Activated T-cell treated with anti-CD3 and anti-CD28 coated beads for 1 hour (primary cell): ENCODE measurements at places on chromosomes 2 and 18.

- no peak for DNase-seq
Measured at GRCh38 chr2:156867201-156867600, 390.3 kb upstream of the GALNT5 start.

DNA sequence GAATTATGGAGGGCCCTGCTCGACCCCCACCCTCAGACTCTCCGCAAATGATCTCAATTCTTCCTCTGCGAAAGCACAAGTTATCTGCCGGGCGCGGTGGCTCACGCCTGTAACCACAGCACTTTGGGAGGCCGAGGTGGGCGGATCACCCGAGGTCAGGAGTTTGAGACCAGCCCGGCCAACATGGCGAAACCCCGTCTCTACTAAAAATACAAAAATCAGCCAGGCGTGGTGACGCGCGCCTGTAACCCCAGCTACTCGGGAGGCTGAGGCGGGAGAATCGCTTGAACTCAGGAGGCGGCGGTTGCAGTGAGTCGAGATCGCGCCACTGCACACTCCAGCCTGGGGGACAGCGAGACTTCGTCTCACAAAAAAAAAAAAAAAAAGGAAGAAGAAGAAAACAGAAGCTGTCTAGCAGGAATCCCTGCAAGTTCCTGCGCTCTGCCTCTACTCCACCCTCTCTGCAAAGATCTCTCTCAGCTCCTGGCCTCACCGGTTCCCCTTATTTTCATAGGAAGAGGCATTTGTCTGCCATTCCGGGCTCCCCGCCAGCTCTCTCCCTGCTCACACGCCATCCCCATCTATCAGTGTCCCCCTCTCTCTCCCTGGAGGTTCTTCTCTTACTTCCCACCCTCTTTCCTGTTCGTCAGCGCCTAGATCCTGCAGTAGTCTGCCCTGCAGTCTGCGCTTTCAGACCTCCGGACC, 13.5 kb upstream of the COLEC12 start:
- no peak for DNase-seq

DNA sequence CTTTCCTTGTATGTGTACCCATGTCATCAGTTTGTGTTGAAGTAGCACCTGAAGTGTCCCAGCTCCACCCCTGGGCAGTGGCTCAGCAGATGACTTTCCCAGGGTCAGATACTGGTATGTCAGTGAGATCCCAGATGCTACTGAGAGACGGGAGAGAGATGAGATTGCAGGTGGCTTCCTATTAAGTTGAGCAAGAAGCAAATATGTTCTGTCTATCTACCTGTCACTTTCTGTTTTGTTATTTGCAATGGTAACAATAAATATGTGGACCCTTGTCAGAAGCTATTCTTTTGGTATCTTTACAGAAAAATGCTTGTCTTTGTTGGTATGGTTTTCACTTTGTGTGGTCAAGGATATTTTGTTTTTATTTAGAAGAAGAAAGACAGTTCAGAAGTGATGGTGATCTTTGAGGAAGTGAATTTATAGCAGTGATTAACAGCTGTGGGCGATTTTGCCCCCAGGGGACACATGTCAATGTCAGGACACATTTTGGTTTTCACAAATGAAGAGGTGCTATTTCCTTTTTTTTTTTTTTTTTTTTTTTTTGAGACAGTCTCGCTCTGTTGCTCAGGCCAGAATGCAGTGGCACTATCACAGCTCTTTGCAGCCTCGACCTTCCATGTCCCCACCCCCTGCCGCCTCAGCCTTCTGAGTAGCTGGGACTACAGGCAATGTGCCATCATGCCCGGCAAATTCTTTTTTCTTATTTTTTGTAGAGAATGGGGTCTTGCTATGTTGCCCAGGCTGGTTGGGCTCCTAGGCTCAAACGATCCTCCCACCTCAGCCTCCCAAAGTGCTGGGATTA, 21.4 kb downstream of the MGAT5 start:
- DNase-seq, result no peak

- DNase-seq, result no peak
Measured at GRCh38 chr2:7405861-7406715, 488.9 kb downstream of the RNF144A start.

GRCh38 chr2:238151205-238151604, 7.6 kb upstream of the ERFE start:
- no peak for DNase-seq

- no peak for DNase-seq
Measured at GRCh38 chr2:70199320-70199864, 8.6 kb upstream of the C2orf42 start.

DNA sequence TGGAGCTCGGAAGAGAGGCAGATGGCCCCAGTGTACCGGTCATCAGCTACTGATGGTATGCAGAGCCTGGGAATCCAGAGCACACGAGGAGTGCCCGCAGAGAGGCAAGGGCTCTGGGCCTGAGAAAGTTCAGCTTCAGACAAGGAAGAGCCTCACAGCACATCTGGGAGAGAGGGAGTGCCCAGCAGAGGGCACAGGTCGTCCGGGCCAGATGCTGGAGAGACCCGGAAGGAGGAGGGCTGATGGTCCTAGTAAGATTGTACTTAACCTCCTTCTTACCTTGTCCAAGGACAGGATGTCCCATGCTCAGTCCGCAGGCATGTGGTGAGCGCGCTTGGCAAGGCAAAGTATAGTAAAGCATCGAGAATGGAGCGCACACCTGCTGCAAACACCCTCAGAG, 24.4 kb upstream of the CHMP1B start:
- no peak for DNase-seq
